ENCODE measurements at places on chromosomes 6 and 20.

DNA sequence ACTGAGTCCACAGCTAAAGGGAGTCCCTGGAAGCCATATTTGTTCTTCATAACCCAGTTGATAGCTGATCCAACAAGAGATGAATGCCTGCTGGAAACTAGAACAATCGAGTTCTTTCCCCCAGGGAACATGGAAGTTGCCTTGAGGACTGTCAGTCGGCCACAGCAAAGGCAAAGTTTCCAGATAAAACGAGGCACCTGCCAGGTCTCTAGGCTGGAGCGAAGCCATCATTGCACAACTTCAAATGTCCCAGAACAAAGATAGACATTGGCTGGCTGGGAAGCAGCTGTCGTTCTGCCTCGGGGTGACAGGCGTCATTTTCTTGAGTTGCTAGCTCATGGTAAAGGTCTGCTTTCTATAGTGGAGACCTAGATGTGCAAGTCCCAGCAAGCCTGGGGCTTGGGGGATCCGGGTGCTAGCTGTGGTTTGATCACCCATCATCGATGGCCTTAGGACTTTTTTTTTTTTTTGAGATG lies 184.4 kb upstream of the ZNF217 start:
- no peak for DNase-seq

DNA sequence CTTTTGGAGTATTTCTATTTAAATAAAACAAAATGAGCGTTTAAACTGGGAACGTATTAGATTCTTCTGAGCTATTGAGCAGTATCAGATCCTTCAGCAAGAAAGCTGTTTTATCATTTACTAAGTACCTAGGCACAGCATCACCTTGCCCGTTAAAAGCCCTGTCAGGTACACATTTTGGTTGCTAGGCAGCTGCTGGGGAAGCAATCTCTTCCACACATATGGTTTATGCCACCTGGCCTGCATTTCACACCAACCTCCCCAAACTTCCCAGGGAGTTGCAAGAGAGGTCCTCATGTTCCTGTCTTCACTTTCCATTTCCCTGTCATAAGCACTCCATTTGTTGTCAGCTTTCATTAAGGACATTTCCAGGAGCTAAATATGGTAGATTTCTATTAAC lies 400.1 kb downstream of the PLCB1 start:
- no peak for DNase-seq

DNA sequence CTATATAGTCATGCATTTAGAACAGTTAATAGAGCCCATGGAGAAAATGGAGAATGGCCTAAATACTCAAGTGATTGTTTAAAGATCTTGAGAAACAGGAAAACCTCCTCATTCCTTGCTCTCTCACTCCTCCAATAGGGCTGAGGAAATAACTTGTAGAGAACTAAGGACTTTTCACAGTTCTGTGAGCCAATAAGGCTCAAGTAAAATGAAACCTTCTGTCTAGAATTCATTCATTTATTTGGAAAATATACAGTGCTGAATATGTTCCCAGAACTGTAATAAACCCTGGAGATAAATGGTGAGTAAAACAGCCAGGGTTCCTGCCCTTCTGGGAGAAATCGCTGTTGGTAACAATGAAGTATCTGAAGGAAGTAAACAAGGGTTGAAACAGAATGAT lies 35.3 kb downstream of the ELOVL2 start:
- peak; percentile 75 for DNase-seq

- DNase-seq = peak; percentile 40
Measured at GRCh38 chr20:41316051-41316450, 1.5 kb downstream of the ZHX3 start.

DNA sequence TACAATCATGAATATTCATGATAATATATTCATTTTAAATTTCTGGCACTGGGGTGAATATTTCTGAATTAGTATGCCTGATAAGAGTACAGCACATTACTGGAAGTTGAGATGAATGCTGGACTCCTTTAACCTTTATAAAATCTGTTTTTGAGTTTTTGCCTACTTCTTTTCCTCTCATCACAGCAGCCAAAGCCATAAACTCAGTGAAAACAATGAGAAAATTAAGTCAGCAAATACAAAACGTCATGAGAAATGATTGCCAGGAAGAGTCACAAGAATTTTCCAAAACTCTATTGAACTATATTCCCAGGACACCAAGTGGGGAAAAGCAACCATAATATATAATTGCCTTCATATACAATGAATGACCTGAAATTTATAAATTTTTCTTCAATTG lies 837.6 kb downstream of the TBC1D32 start:
- DNase-seq = no peak

- DNase-seq = no peak
Measured at GRCh38 chr20:49185071-49185761, 2.9 kb downstream of the STAU1 start.

DNA sequence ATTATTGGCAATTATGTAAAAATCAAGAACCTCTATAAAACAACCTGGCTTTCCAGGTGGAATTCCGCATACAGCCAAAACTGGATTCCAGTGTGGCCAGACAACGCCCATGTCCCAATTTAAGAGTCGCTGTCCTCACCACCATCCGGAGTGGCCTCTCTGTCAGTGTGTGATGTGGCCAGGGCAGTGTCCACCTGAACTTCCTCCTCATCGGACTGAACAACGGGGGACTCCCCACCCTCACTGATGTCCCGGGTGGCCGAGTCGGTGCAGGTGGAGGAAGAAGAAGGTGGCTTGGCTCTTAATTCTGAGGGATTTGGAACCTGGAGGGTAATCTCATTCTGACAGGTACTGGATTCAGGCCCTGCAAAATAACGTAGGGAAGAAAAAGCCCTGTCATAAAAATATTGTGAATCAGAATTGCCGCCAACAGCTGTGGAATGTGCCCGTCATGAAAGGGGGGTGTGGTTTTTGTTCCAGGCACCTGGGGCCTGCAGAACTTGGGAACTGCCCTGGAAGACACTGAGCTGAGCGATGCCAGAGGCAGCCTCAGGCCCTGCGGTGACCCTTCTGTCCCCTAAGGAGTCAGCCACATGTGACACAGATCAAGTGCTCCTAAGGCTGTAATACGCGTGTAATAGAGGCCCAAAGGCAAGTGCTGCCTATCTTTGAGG lies 139.8 kb downstream of the DTNBP1 start:
- DNase-seq = no peak

Measured in GM23248 (cell line).